ENCODE measurements at places on chromosomes 2 and 18. TPM values are rescaled to one million over a fixed set of nuclear protein-coding genes. Genes with fewer than 3 reads are reported as not detected.

DNA sequence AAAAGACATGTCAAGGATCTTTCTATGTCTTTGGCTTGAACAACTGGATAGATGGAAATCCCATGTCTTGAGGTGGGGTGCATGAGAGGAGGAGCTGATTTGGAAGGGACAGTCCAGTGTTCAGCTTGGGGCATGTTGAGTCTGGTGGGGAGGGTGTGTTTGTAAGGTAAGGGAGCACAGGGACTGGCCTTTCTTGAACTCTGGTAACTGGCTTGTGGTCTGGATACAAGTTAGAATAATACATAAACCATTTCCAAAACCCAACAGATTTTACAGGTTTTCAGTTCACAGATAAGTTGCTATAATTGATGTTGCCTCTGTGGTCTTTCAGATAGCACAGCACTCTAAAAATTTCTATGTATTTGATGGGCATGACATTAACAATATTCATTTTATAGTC, 24.2 kb downstream of the RHBDD1 start:
- DNase-seq, result no peak

DNA sequence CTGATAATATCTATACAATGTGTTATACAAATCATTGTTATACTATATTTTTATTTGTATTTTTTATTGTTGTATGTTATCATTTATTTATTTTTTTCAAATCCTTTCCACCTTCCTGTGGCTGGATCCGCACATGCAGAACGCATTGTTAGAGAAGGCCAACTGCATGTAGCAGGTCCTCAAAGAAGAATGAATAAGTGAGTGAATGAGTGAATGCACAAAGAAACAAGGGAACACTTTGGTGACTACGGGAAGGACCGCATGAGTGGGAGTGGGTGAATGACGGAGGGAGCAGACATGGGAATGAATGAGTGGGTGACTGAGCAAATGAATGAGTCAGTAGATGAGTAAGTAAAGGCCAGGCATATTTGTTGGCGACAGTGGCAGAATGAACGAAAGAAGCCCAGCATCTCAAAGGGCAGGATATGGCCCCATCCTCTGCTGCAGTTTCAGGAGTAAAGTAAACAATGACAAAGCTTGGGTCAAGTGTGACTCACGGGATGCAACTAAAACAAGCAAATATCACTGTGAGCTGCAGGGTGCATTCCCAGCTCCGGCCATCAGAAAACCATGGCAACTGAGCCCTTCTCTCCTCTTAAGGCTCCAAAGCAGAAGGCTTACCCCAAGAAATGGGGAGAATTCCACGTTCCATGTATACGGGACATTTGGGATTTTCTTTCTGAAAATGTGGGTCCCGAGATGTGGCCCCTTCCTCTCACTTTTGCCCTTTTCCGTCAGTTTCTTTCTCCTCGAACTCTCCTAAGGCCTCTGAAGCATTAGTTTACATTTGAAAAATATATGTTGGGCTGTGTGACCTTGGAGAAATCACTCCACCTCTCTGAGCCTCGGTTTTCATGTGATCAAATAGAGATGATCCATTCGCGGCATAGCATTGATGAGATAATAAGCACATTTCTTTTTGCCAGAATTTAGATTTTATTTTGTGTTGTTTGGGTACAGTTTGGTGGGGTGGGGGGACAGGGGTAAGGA, 24.5 kb downstream of the KCNF1 start:
- DNase-seq, result peak; percentile 98

DNA sequence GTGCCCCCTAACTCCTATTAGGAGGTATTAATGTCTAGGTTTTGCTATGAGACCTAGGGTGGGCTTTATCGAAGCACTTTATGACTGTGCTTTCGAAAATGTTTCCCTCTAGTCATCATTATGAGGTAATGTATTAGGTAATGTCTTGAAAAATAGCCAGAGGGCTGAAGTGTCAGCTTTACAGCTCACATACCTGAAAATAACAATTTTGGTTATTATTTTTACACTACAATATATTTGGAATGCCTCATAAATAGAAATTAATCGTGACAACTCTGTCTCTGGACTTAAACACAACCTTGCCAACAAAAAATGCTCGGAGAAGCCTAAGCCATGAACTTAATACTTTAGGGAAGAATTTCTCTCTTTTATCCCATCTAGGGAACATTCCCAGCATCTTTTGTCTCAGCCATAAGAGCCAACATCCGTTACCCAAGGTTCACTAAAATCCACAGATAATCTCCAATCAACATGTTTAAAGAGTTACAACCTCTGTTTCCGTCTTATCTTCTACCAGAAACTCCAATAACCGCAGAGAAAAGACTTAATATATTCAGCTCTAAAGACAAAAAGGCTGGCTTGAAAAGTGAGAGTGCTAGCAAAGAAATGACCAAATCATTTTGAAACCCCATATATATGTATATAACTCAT, 130.9 kb upstream of the RND3 start:
- no peak for DNase-seq

DNA sequence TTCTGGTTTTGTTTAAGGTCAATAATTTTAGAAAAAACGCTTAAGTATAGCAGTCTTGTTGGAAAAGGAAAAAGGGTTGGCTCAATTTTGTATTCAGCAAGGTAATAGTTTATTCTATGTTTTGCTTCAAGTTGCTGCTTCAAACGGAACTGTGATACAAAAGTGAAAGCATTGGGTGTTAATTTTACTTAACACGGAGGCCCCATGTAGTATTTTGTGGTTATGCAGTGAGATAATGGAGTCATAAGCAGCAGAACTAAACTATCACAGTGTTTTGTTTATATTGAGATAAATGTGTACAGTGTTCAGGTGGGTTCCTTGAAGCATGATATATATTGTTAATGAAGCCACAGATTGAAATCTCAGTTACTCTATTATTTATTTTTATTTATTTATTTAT, 67.0 kb upstream of the LYPD6B start:
- no peak for DNase-seq

GRCh38 chr18:73093687-73094250, 226.0 kb upstream of the NETO1 start:
- no peak for DNase-seq

The PTGR3 gene
- total RNA-seq, result 11.8 TPM

GRCh38 chr18:36334798-36335197, 37.3 kb downstream of the FHOD3 start:
- DNase-seq, result no peak

- no peak for DNase-seq
These were observed 188.6 kb downstream of the TMEM182 start for GRCh38 chr2:102950371-102950946.

DNA sequence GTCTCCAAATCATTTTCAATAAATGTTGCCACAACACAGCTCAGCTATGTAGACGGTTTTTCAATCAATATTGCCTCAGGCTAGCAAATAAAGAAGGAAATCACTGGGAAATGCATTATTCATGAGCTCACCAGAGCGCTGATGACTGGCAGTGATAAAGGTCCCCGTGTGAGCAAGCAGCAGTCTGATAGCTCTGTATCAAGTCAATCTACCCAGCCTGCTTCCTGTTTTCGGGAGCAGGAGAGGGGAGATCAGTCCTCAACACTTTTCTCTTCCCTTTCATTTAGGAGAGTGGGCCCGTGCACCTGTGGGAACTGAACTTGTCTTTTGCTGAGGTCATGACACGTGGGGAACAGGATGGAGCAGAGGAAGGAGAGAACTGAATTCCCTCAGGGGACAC, 253.9 kb upstream of the SIX2 start:
- no peak for DNase-seq

GRCh38 chr2:130918393-130918792, 81.7 kb downstream of the ARHGEF4 start:
- no peak for DNase-seq

The SAG gene
- not detected for total RNA-seq

DNA sequence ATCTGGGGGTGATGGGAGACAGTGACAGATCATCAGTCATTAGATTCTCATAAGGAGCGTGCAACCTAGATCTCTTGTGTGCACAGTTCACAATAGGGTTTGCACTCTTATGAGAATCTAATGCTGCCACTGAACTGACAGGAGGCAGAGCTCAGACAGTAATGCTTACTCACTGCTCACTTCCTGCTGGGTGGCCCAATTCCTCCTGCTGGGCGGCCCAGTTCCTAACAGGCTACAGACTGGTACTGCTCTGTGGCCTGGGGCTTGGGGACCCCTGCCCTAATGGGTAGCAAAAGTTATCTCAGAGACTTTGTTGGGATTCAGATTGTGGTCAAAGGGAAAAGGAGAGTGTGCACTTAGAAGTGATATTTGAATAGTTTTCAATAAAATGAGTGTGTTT, 840.1 kb upstream of the ID2 start:
- no peak for DNase-seq

The RMDN2 gene
- 4.7 TPM for total RNA-seq

- no peak for DNase-seq
These were observed 4.7 kb upstream of the ORC2 start for GRCh38 chr2:200968162-200968561.

GRCh38 chr2:75055820-75056675, 97.6 kb downstream of the POLE4 start:
- DNase-seq, result peak; percentile 61

DNA sequence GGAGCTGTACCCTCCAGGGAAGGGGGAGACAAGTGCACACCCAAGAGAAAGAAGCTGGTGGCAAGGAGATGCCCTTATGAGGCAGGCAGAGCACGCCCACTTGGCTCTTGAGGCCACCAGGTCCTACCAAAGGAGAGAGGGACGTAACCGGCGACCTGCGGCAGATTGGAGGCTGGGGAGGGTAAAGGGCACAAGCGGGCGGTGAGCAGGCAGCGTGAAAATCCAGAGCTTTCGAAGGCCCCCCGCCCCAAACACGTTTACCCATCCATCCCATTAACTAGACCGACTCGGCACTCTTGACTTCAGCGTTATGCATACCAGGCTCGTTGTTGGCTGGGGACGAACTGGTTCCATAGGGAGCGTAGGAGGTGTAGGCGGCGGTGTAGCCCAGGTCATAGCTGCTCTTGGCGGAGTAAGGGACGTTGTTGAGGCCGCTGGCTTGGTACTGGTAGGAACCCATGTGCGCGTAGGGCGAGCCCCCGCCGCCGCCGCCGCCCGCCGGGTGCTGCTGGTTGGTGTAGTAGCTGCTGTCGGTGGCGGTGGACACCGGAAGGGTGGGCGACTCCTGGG, 794 bp downstream of the DLX2 start:
- no peak for DNase-seq

DNA sequence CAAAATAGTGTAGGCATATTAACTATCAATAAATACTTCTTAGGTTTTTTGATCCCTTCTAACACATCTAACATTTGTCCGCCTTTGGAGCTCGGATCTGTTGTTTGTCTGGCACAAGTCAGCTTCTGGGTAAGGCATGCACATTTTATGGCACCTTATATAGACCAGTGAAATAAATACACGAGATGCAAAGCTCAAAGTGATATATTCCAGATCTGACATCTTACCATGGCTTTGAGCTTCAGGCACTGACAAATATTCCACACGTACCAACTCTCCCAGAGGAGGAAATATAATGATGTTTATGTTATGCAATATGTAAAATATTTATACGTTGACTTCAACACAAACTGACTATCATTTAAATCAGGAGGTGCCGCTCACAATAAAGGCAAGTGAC, 430.1 kb upstream of the SMIM21 start:
- no peak for DNase-seq

All from kidney epithelial cell (primary cell).